ENCODE measurements at places on chromosomes 1 and 21.

- no peaks in the 10 kb centered on the region for H3K36me3 ChIP-seq
- no peak overlapping the region for H3K27ac ChIP-seq
- no peaks in the 10 kb centered on the region for H3K4me1 ChIP-seq
- H3K4me3 ChIP-seq = no peak overlapping the region
Observed at GRCh38 chr1:203167026-203167912, 8.4 kb downstream of the MYBPH start.

GRCh38 chr1:201528631-201529252 lies 10.2 kb upstream of the NAV1 start:
- no peak overlapping the region for H3K27ac ChIP-seq
- H3K36me3 ChIP-seq = peaks cover 18% of the 10 kb centered on the region
- no peak for ATAC-seq
- H3K27me3 ChIP-seq = no peaks in the 10 kb centered on the region

DNA sequence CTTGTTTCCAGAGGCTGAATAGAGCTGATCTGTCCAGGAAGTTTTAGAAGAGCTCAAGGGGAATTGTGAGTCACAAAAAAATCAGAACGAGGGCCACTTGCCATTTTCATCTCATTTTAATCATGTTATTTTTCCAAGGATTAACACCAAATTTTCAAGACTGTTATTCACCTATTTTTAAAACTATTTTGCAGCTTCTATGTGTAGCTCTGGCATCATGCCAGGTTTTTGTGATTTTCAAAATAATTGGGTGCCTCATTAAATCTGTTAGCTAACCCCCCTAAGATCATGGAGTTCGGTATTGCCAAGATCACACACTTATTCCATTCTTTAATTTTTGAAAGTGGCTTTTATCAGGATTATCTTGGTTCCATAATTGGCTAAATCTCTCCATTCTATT lies 90.9 kb downstream of the RGS7 start:
- H3K27ac ChIP-seq = no peak overlapping the region
- no peaks in the 10 kb centered on the region for H3K27me3 ChIP-seq
- no peaks in the 10 kb centered on the region for H3K4me1 ChIP-seq
- ATAC-seq = no peak

DNA sequence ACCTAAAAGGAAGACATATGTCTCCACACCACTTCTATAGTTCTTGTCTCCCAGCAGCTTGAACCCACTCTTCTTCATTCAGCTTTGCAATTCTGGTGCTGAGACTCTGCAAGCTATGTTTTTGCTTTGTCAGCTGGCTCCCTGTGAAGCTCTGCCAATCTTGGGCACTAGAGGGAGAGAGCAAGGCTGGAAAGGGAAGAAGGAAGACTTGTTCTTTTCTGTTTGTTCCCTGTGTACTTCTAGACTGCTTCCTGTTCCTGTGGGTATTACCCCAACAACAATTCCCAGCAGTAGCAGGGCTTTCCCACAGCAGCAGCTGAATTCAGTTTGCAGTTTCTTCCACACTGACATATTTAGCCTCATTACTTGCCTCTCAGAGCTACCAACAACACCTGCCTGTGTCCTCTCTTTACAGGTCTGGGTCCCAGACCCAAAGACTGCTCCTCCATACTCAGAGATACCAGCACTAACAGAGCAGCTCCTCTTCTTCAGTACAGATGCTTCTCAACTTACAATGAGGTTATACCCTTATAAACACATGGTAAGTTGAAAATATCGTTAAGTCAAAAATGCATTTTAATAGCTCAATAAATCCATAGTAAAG lies 275.2 kb upstream of the NEGR1 start:
- no peak for ATAC-seq
- no peak overlapping the region for H3K27ac ChIP-seq
- no peaks in the 10 kb centered on the region for H3K4me1 ChIP-seq
- no peak overlapping the region for H3K4me3 ChIP-seq

- H3K27ac ChIP-seq = no peak overlapping the region
- ATAC-seq = no peak
- H3K4me3 ChIP-seq = no peak overlapping the region
- peaks cover 48% of the 10 kb centered on the region for H3K27me3 ChIP-seq
Observed at GRCh38 chr1:20534659-20535417, 17.5 kb upstream of the FAM43B start.

- H3K36me3 ChIP-seq = peaks cover 5% of the 10 kb centered on the region
- no peaks in the 10 kb centered on the region for H3K4me1 ChIP-seq
- H3K4me3 ChIP-seq = peak overlapping the region; percentile 87
- no peak overlapping the region for H3K27ac ChIP-seq
- H3K27me3 ChIP-seq = peaks cover 5% of the 10 kb centered on the region
Observed at GRCh38 chr1:228378873-228379460, 27.7 kb downstream of the TRIM11 start.

DNA sequence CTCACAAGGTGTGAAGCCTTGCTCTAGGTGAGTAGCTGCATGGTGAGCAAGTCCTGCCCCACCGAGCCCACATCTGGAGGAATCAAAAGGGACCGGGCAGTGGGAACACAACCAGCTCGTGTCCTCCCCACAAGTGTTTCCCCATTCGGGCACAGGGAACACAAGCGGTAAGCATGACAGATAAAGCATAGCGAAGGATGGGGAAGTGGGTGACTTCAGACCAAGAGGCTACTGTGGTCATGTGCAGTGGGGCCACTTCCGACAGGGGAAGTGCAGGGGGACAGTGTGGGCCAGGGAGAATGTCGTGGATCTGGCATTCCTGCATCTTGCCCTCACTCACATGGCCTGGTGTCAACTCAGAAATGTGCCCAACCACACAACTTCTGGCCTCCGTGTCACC lies 306.2 kb downstream of the FAM72C start:
- H3K4me1 ChIP-seq = peaks cover 5% of the 10 kb centered on the region
- no peak overlapping the region for H3K27ac ChIP-seq
- H3K4me3 ChIP-seq = no peak overlapping the region
- no peak for ATAC-seq

DNA sequence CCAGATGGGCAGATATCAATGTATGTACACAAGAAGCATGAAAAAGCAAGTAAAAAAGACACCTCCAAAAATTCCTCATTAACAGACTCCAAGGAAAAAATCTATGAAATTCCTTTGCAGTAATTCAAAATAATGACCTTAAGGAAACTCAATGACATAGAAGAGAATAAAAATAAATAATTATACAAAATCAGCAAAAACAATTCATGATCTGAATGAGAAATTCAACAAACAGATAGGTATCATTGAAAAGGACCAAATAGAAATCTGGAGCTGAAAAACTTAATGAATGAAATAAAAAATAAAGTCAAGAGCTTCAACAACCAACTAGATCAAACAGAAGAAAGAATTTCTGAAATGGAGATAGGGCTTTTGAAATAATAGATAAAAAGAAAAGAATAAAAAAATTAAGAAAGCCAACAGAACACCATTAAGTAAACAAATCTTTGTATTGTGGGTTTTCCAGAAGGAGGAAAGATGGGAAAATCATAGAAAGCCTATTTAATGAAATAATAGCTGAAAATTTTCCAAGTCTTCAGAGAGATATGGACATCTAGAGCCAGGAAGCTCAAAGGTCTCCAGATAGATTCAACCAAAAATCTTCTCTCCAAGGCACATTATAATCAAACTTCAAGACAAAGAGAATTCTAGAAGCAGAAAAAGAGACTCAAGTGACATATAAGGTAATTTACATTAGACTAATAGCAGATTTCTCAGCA lies 52.0 kb upstream of the KCNK1 start:
- no peak overlapping the region for H3K4me3 ChIP-seq
- no peaks in the 10 kb centered on the region for H3K36me3 ChIP-seq
- no peak overlapping the region for H3K27ac ChIP-seq
- no peaks in the 10 kb centered on the region for H3K4me1 ChIP-seq
- peaks cover 15% of the 10 kb centered on the region for H3K27me3 ChIP-seq
- no peak for ATAC-seq
